ENCODE measurements at places on chromosomes 6 and 20. TPM values are rescaled to one million over a fixed set of nuclear protein-coding genes. Genes with fewer than 3 reads are reported as not detected.

DNA sequence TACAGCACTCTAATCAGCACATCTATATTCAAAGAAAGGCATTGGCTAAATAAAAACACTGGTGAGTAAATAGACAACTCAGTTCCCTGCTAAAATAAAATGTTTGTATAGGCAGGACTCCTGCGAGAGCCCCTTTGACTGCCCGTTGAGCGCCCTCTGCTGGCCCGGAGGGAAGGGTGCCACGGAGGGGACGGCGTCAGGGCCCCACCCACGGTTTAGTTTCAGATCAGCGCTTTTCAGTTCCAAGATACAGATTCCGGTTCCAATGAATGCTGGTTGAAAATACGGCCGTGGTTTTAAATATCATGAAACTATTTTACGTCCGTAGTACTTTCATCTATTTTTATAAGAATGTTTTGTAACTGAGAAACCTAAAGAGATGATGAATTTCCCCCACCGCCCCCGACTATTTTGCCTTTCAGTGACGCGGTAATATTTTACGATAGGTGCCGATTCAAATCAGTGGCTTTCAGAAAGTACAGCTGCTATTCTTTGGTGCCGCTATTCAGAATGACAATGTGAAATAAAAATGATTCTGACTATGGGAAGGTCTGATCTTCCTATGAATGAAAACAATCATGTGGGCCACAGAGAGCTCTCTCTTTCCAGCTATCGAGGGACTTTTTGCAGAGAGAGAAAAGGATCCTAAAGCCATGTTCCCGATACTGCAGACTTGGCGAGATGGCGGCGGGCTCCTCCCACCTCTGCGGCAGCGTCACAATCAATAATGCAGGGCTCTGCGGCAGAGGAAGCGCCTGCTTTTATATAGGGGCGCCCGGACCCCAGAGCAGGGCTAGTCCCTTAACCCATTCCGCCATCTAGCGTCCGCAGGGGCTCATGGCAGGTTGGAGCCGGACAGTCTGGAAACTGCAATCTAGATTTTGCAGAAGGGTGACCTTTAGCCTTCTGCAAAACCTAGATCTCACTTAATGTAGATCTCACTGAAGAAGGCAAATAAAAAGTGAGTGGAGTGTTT is 10.6 kb upstream of the CCN6 start:
- peak; percentile 92 for DNase-seq
- peak overlapping the region; percentile 54 for H3K4me3 ChIP-seq
- H3K36me3 ChIP-seq: no peaks in the 10 kb centered on the region
- no peaks in the 10 kb centered on the region for H3K27me3 ChIP-seq

PROKR2 gene
- 0.71 TPM for total RNA-seq

GRCh38 chr6:148758492-148758891 is 11.7 kb downstream of the UST start:
- H3K4me3 ChIP-seq: no peak overlapping the region
- H3K27ac ChIP-seq: no peak overlapping the region
- peaks cover 15% of the 10 kb centered on the region for H3K4me1 ChIP-seq
- H3K27me3 ChIP-seq: no peaks in the 10 kb centered on the region
- H3K36me3 ChIP-seq: no peaks in the 10 kb centered on the region

GRCh38 chr20:46043556-46043955 is 14.5 kb downstream of the SLC12A5 start:
- H3K4me1 ChIP-seq: no peaks in the 10 kb centered on the region
- H3K27ac ChIP-seq: no peak overlapping the region
- DNase-seq: no peak
- H3K27me3 ChIP-seq: no peaks in the 10 kb centered on the region
- no peaks in the 10 kb centered on the region for H3K36me3 ChIP-seq

GRCh38 chr6:28794175-28795002 is 129.4 kb downstream of the TRIM27 start:
- H3K36me3 ChIP-seq: no peaks in the 10 kb centered on the region
- no peak overlapping the region for H3K4me3 ChIP-seq
- H3K4me1 ChIP-seq: no peaks in the 10 kb centered on the region

FOXC1 gene
- total RNA-seq: 9.4 TPM

- no peaks in the 10 kb centered on the region for H3K27me3 ChIP-seq
- H3K27ac ChIP-seq: no peak overlapping the region
- H3K4me3 ChIP-seq: no peak overlapping the region
- H3K36me3 ChIP-seq: no peaks in the 10 kb centered on the region
These were observed 829.4 kb downstream of the EPHA7 start for GRCh38 chr6:92589996-92590395.

PNLDC1 gene
- 19.9 TPM for total RNA-seq

- H3K36me3 ChIP-seq: no peaks in the 10 kb centered on the region
- H3K4me1 ChIP-seq: no peaks in the 10 kb centered on the region
- no peak overlapping the region for H3K27ac ChIP-seq
- no peak overlapping the region for H3K4me3 ChIP-seq
- DNase-seq: no peak
- H3K27me3 ChIP-seq: no peaks in the 10 kb centered on the region
These were observed 29.0 kb downstream of the ADGRF4 start for GRCh38 chr6:47727391-47727790.

- DNase-seq: no peak
- no peak overlapping the region for H3K4me3 ChIP-seq
- no peak overlapping the region for H3K27ac ChIP-seq
- no peaks in the 10 kb centered on the region for H3K27me3 ChIP-seq
- H3K4me1 ChIP-seq: no peaks in the 10 kb centered on the region
These were observed 7.2 kb upstream of the STX11 start for GRCh38 chr6:144143106-144143505.

DNA sequence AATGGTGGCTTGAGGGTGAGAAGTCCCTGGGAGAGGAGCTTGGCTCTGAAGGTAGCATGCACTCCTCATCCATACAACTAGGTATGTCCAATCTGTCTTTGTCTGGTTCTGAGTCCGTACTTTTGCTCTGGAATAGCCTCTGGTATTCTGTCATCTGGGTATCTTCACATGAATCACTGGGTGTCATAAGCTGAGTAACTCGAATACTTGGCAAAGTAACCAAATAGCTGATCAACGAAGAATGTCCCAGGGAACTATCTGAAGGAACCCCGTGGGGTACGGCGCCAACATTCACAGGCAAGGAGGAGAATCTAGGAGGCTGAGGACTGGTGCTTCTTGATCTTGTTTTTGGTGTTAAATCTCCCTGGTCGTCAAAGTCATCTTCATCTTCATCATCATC is 184.8 kb downstream of the HIVEP2 start:
- no peak overlapping the region for H3K4me3 ChIP-seq
- no peaks in the 10 kb centered on the region for H3K4me1 ChIP-seq
- no peak overlapping the region for H3K27ac ChIP-seq
- H3K36me3 ChIP-seq: no peaks in the 10 kb centered on the region

UBD gene
- not detected for total RNA-seq

GRCh38 chr6:163412341-163412740 is 2.2 kb upstream of the QKI start:
- no peaks in the 10 kb centered on the region for H3K27me3 ChIP-seq
- peak overlapping the region; percentile 99 for H3K27ac ChIP-seq
- peak overlapping the region; percentile 90 for H3K4me3 ChIP-seq
- H3K4me1 ChIP-seq: peaks cover 7% of the 10 kb centered on the region
- H3K36me3 ChIP-seq: no peaks in the 10 kb centered on the region
- DNase-seq: no peak

Data from testis (tissue), 5 donors.